ENCODE measurements at places on chromosomes 7 and 10.

DNA sequence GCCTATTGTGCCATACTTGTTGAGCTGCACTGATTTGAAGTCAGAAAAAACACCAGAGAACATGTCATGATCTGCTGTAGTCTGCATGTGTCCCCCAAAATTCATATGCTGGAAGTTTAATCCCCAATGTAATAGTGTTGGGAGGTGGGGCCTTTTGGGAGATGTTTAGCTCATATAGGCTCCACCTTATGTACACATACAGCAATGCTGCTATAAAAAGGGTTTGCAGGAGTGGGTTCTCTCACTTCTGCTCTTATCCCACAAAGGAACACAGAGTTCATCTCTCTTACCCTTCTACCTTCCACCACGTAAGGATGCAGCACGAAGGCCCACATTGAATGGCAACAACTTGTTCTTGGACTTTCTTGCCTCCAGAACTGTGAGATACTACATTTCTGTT lies 23.0 kb downstream of the GPR22 start:
- no peak for DNase-seq

- no peak for DNase-seq
Observed at GRCh38 chr10:27685681-27686080, 59.9 kb downstream of the MKX start.

DNA sequence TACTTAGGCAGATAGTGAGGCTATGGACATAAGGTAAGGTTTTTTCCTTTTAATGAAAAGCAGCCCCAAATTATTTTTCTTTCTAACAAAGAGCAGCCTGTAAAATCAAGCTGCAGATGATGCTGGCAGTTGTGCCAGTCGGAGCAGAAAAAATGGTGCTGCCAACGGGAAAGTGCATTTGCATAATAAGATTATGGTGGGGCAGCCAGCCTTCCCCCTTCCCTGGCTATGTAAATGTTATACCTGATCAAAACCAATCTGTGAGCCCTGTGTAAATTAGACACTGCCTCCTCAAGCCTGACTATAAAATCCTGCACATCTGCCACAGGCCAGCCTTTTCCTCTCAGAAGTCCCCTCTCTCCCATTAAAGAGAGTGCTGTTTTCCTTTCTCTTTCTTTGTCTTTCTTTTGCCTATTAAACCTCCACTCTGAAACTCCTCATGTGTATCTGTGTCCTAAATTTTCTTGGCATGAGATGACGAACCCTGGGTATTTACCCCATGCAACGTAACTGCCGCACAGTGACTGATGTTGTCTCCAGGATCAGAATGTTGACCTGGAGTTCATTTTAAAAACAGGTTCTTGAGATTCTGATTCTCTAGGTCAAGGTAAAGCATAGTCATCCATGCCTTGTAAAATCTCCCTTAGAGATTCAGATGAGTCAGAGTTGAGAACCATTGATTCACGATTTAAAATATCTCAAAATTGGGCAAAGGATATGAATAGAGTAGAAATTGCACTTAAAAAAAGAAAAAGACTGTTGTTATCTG lies 167.3 kb upstream of the C1GALT1 start:
- no peak for DNase-seq

GRCh38 chr10:99630433-99630832 lies 10.2 kb upstream of the SLC25A28 start:
- DNase-seq: no peak

DNA sequence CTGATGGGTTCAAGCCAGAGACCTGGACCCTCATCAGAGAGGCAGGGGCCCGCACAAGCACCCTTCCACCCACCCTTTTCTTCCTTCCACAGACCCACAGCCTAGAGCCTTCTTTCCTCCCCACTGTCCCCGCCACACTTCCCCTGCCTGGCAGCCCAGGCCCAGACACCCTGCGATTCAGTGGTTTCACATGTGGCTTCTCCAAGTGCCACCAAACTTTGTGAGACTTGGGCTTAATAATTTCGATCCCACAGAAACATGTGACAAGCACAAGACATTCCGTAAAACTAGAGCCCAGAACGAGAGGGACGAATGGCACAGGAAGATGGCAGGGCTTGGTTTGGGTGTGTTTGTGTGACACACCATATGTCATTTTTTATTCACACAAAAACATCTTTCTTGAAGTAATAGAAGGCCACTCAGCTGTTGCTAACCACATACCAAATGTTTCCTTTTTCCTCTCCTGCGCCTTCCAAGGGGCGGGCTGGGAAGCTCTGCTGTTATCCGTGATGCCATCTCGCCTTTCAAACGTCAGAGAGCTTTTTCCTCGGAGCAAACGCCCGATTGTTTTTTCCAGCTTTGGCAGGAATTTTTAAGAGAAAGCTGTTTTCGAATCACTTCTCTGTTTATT lies 162.9 kb downstream of the GRK5 start:
- no peak for DNase-seq

DNA sequence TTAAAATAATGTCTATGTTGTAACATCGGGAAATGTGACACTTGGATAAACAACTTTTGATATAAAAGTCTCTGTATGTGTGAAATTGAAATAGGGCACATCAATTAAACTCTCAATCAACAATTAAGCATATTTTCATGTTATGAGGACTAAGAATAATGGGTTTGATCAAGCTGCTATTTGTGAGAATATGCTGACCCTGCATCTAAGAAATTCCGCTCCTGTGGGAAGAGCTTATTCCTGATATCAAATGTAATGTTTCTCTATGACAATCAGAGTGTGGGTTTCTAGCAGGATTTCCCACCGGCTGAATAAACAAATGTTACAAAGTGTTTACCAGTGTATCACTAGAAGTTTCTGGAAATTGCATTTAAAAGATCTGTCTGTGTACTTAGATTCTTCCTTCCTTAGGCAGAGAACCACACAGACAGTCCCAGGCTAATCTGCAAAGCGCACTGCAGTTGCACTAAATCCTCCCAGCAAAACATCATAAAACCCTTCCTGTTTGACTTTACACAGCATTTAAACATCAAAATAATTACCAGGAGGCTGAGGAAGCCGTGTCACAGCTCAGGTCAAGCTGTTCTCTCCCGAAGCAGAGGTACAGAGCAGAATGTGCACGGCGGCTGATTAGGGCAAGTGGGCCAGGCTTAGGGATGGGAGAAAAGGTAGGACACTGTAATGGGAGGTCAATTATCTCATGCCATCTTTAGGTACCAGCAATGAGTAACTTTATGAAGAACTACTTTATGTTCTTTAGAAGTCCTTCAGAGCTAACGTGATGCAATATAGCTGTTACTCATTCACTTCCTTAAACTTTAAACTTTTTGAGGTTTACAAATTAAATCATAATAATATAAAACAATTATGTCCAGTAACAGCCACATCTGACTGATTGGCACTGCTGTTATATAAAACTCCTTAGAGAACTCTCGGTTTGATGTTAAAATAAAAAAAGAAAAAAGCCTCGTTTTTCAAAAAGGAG lies 109.1 kb upstream of the CTTNBP2 start:
- no peak for DNase-seq

DNA sequence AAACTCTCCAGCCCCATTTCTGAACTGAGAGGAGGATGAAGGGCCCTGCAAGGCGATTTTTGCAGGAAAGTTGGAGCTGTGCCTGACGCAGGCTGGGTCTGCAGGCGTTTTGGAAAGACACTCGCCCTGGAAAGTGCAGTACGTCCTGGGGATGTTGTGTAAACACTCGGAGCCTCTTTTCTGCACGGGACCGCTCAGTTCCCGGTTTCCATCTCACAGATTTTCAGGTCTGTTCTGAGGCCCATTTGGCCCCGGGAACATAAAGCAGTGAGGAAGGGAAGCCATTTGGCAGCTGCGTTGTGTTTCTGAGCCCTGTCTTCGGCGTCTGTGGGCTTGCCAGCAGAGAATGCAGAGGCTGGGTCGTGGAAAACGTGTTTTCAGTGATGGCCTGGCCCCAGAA lies 655.0 kb upstream of the MGMT start:
- no peak for DNase-seq

DNA sequence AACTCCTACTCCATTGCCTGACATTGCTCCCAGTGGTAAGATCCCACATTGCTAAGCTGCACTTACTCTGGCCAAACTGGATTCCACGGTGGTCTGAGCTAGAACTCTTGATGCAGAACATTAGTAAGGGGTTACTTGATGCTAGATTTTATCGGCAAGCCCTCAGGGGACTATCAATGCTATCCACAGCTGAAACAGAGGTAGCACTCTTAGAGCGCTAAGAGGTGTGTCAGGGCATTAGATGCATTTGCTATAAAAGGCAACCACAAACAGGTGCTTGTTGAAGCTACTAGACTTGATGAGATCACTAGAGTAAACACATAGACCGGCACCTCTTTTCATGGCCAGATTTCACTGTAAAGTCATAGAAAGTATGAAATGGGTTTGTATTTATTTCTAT lies 116.3 kb downstream of the MDFIC start:
- peak; percentile 26 for DNase-seq

DNA sequence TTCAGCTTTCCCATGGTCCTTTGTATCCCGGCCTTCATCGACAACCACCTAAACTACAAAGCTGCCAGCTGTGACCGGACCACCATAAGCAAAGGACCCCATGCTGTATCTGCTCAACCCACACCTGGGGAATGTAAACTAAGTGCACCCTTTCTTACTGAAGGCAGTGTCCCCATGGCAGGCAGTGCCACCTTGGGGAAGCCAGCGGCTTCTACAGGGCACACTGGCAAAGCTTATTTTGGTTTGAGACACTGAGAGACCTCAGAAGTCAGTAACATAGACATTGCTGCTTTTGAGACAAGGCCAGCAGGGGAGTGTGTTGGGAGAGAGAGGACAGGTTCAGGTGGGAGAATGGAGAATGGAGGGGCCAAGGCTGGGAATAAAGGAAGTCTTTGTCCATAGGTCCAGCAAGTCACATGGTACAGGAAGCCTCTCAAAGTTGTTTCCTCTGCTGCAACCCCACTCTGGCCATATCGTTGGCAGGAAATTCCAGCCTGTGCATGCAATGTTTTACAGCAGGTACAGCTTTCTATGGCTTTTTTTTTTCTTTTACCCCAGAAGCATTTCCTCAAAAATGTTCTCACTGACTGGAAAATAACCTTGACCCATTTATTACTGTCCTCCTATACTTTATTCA lies 85.9 kb upstream of the NPVF start:
- no peak for DNase-seq

DNA sequence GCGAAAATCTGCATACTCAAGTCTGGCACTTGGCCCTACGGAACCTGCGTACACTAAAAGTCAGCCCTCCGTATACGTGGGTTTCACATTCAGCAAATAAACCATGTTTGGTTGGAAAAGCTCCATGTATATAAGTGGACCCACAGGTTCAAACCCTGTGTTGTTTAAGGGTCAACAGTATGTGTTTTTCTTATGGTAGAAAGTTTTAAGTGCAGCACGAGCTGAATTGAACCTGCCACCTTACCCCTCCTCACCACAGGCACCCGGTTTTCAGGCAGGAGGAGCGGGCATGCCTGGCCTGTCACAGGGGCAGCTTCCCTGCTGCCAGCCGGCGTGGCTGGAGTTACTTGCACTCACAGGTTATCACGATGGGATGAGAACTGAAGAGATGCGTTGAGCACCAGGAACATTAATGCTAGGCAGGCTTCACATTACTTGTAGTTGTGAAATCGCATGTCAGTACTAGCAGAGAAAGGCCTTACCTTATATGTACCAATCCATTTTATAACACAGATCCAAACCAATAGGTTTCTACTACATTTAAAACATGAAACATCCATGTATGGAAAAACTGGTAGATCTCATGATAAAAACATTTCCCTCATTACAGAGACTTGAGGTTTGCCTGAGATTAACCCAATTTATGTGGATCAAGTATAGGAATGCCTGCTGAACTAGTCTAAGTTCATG lies 12.9 kb downstream of the INSIG1 start:
- no peak for DNase-seq

- no peak for DNase-seq
Observed at GRCh38 chr7:104914421-104914820, 99.6 kb upstream of the KMT2E start.

GRCh38 chr10:59108886-59109288 lies 67.6 kb upstream of the PHYHIPL start:
- no peak for DNase-seq

DNA sequence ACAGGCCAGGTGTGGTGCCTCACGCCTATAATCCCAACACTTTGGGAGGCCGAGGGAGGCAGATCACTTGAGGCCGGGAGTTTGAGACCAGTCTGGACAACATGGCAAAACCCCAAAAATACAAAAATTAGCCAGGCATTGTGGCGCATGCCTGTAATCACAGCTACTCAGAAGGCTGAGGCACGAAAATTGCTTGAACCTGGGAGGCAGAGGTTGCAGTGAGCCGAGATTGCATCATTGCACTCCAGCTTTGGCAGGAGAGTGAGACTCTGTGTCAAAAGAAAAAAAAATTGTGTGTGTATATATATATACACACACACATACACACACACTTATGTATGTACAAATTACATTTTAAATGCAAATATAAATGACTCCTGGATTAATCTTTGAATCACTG lies 76.8 kb upstream of the LRRN3 start:
- no peak for DNase-seq

GRCh38 chr10:109966961-109967738 lies 40.6 kb upstream of the ADD3 start:
- DNase-seq: no peak

DNA sequence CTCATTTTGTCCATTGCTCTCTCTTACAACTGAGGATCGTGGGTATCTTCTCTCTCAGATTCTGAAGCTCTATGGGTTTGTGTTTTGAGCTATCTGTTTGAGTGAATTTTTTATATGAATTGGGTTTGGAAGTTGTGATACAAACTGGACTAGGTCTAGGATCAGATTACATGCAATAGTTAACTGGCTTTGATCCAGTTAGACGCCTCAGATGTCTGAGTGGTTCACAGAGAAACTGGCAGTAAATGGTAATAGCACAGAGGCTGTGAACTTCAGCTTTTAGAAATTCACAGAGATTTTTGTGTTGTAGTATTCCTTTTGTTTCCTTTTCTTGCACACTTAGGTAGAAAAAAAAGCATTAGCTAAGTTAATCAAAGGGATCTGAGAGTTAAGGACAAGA lies 12.7 kb upstream of the DNMBP start:
- no peak for DNase-seq

- DNase-seq: no peak
Observed at GRCh38 chr10:32501906-32502305, 56.0 kb downstream of the CCDC7 start.

- DNase-seq: no peak
Observed at GRCh38 chr7:23234569-23235296, 11.8 kb upstream of the GPNMB start.

DNA sequence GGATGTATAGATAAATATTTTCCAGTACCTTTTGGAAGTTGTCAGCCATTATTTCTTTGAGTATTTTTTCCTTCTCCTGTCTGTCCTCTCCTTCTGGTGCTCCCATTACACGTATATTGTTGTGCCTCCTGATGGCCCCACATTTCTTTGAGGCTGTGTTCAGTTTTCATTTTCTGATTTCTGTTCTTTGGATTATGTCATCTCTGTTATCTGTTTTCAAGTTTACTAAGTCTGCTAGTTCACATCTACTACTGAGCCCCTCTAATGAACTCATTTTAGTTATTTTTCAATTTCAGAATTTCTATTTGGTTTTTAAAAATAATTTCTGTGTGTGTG lies 16.3 kb downstream of the RBM33 start:
- no peak for DNase-seq

DNA sequence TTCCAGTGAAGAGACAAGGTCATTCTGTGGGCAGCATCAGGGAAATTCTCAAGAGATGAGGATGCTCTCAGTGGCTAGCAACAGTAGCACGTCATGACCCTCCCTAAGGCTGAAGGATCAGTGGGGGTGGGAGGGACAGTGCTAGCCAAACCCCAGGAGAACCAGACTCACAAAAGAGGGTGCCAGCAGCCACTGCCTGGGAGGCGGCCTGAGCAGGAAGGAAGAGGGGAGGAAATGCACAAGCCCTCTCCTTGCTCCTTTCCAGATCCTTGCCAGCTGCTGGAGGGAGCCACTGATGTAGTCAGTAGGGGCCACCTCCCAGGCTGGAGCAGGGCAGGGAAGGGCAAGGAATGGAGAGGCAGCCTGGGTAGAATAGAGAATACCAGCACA lies 302.7 kb downstream of the RPS24 start:
- peak; percentile 65 for DNase-seq

Measured in kidney epithelial cell (primary cell).